ENCODE measurements at places on chromosomes 2 and 18.

- no peak for DNase-seq
Measured at GRCh38 chr18:64334748-64335147, 185.9 kb upstream of the LINC00305 start.

DNA sequence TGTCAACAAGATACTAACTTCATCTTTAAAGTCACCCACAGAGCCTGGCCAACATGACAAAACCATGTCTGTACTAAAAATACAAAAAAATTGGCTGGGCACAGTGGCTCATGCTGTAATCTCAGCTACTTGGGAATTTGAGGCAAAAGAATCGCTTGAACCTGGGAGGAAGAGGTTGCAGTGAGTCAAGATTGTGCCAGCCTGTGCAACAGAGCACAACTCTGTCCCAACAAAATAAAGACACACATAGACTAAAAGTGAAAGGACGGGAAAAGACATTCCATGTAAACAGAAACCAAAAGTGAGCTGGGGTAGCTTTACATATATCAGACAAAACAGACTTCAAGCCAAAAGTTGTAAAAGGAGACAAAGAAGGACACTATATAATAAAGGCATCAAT lies 34.8 kb downstream of the USP34 start:
- no peak for DNase-seq

- no peak for DNase-seq
Measured at GRCh38 chr2:73069041-73069854, 2.3 kb downstream of the SFXN5 start.

- no peak for DNase-seq
Measured at GRCh38 chr2:232479341-232480200, 8.1 kb downstream of the ECEL1 start.

GRCh38 chr2:171703574-171704347 lies 16.5 kb downstream of the DYNC1I2 start:
- no peak for DNase-seq

GRCh38 chr18:43789234-43790000 lies 512.1 kb upstream of the SYT4 start:
- no peak for DNase-seq

GRCh38 chr2:144505245-144505831 lies 14.6 kb downstream of the ZEB2 start:
- DNase-seq: no peak
